ENCODE measurements at places on chromosomes 12 and 14.

- no peak for DNase-seq
Measured at GRCh38 chr12:102462795-102463465, 17.4 kb downstream of the IGF1 start.

GRCh38 chr14:98345161-98345560 is 926.8 kb downstream of the BCL11B start:
- DNase-seq: no peak

- DNase-seq: no peak
Measured at GRCh38 chr12:132380641-132381040, 51.3 kb upstream of the GALNT9 start.

DNA sequence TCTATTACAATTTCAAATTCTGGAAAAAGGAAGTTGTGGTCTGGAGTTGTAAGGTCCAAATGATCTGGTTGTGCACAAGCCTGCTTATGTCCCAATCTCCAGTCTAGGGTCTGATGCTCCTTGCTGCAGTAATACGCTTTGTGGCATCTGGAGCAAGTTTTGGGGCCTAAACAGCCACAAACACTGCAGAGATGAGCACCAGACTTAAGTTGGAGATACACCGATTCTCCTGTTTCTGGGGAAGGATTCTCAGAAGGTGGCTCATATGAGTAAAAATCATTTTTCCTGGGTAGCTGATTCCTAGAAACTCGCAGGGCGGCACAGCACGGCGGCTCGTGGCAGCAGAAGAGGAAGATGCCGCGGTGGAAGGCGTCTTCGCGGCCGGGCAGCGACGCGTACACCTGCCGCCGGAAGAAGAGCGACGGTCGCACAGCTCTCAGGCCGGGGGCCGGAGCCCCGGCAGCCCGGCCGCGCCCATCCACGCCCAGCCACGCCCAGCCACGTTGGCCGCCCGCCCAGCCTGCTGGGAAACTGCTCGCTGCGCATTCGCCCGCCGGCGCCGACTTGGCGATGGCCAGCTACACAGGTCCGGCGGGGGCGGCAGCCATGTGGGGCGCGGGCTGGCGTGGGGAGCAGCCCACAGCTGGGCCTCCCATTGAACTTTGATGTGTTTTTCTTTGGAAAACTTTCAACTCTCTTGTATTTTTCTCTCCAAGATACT is 129.0 kb downstream of the ASCL4 start:
- DNase-seq: no peak
